ENCODE measurements at places on chromosomes 3 and 15.

DNA sequence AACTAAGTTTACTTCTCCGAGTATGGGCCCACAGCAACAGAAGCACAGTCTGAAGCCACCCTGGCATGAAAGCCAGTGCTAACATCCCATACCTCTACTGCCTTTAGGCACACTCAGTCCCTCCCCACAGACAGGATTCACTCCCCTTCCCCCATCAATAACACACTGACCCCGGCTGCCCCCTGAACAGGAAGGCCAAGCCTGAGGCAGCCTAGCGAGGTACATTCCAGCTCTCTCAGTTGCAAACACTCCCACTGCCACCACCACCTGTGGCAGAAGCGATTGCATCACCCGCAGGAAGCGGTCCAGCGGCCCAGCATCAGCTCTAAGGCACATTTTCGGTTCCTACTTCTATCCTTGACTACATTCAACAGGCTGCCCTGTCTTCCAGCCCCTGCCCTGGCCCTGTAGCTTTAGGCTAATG lies 7.0 kb upstream of the BMF start:
- DNase-seq = no peak

GRCh38 chr3:67640023-67640660 lies 14.3 kb downstream of the SUCLG2 start:
- no peak for DNase-seq

DNA sequence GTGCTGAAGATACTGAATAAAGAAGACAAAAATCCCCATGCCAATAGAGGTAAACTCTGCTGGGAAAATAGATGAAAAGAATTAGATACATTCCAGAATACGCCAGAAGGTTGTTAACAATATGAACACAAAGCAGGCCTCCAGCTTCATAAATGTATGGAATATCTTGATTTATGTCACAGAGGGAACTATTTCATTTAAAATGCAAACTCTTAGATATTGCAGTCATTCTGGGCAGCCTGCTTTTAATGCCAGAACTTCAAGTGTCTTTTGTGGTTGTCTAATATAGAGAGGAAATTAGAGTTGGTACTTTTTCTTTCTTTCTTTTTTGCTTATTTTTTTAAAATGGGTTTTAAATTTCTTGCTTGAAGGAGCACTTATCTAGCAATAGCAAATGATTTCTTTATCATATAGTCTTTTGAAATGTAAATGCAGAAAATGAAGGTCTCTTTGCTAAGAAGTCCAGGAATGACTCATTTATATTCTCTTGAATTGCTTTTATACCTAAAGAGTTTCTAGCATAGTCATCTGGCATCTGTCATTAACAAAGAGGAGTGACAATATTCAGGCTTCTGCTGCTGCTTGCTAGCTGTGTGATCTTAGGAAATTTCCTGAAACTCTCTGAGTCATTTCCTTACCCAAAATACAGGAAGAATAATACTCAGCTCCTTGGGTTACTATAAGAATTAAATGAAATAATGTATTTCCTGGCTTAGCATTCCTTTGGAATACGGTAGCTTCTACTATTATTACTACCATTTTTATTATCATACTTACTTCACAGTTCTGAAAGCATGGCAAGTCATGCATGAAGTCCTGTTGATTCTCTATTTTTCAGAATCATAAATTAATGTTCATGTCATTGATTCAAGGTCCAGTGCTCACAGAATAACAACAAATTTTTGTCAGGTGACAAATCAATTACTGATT lies 527.6 kb downstream of the DIPK2A start:
- DNase-seq = no peak

- no peak for DNase-seq
These were observed 39.5 kb upstream of the NSMCE3 start for GRCh38 chr15:29309139-29309538.

GRCh38 chr3:112464264-112464663 lies 35.0 kb downstream of the BTLA start:
- no peak for DNase-seq

- DNase-seq = no peak
These were observed 700 bp upstream of the EDEM1 start for GRCh38 chr3:5186858-5187155.

Measured in NCI-H1105 treated with DMSO at 0.1 percent for 48 hours (cell line).